ENCODE measurements at places on chromosomes 13 and 19.
A peak's percentile ranks its signal among the peaks of the same experiment; 100 is the strongest.

DNA sequence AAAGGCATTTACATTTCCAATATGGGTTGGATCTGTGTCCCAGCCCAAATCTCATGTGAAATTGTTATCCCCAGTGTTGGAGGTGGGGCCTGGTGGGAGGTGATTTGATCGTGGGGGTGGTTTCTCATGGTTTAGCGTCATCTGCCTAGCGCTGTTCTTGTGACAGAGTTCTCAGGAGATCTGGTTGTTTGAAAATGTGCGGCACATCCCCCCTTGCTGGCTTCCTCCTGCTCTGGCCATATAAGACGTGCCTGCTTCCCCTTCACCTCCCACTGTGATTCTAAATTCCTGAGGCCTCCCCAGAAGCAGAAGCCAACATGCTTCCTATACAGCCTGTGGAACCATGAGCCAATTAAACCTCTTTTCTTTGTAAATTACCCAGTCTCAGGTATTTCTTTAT is 126.2 kb upstream of the FNDC3A start:
- no peak for DNase-seq

GRCh38 chr13:98559169-98559568 is 17.7 kb downstream of the STK24 start:
- DNase-seq: no peak

DNA sequence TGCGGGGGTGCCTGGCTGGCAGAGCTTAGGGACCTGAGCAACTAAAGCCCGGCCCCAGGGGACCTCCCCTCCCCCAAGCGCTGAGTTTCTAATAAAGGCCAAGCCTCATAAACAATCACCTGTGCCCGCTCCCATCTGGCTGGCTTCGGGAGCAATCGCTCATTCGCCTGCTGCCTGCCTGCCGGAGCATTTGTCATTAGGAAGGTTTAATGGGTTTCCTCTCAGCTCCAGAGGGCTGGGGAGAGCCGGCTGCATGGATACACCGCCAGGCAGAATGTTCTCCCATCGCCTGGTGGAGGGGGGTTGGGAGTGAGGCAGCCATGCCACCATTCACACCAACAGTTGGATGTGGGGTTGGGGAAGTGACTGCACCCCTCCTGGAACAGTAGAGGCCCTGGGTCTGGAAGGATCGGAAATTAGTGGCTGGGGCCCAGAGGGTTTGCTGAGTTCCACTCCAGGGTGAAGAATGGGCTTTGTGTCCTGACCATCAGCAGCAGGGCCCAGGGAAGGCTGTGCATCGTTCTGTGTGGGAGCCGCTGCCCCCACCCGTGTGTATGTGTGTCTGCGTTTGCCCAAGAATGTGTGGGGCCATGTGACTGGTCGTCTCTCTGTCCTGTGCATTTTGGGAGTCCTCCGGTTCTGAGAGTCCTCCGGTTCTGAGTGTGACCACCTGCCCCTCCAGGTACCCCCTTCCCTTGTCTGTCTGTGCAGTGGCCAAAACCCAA is 15.3 kb downstream of the PIN1 start:
- no peak for DNase-seq

DNA sequence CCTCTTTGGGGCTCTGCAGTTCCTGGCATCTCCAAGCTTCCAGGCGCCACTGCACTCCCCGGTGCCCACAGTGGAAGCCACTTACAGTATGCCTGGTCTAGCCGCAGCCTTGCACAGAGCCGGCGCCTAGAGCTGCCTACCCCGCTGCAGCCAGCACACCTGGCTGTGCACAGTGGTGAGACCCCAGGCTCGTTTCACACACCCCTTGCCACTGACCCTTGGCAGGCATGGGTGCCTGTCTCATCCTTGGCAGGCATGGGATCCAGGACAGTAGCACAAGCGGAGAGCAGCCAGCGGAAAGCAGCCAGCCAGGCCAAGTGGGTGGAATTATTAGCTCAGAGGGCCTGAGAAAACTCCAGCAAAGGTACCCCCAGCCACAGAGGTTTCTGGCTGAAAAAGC is 86.0 kb downstream of the SERP2 start:
- DNase-seq: no peak

GRCh38 chr13:32911506-32911905 is 104.7 kb upstream of the KL start:
- peak; percentile 35 for DNase-seq

- DNase-seq: no peak
Measured at GRCh38 chr19:13831537-13832467, 36.6 kb downstream of the ZSWIM4 start.

GRCh38 chr13:38045278-38046048 is 175.9 kb upstream of the TRPC4 start:
- no peak for DNase-seq
